DMS79 (cell line): ENCODE measurements at places on chromosomes 2 and 18.

- DNase-seq: no peak
Observed at GRCh38 chr2:126208266-126208665, 447.7 kb upstream of the GYPC start.

DNA sequence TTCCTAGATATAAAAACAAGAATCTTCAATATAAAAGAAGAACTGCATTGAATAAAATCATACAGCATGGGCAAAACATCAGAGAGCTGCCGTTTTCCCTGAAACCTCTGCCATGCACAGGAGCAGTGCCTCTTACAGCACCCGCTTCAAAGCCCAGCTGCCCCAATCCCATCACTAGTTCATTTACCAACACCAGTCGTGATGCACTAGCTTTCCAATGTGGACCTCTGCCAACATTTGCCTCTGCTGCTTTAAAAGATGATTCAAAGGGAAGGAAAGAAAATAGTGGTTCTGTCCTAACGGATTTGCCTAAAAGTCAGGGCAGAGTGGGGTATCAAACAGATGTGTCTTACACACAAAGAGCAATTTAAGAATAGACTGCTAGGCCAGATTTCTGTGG, 43.4 kb upstream of the AP1S3 start:
- DNase-seq: no peak

- no peak for DNase-seq
Observed at GRCh38 chr18:30852980-30853379, 189.6 kb downstream of the DSC3 start.

DNA sequence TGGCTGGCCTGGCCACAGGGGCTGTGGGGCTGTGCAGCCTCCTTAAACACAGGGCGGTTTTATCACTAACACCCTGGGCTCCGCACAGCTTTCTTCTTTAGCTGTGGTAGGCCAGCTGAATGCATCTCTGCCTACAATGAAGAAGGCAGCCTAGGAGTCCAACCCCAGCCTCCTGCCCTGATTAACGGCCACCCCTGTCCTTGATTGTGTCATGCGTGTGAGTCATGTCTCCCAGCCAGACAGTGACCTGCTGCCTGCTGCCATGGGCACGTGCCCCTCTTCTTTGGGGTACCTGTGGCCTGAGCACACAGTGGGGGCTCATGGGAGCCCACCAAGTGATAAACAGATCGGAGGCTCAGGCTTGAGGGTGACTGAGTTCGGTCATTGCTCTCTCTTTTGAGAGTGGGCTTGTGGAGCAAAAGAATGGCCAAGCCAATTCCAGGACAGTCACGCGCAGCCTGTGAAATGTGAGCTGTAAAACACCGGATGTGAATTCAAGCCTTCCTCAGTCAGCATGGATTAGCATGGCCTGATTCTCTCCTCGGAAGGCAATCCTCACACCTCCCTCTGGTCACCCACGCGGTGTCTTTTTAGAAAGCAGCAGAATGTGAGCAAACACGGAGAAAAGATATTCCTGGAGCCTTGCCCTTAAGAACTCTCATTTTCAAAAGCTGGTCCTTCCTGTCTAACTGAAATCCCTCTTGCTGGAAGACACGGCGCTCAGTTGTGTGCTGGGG, 144.1 kb downstream of the CELF4 start:
- DNase-seq: no peak

- no peak for DNase-seq
Observed at GRCh38 chr2:105396254-105397024, 2.4 kb downstream of the FHL2 start.
